ENCODE measurements at places on chromosomes 4 and X.

DNA sequence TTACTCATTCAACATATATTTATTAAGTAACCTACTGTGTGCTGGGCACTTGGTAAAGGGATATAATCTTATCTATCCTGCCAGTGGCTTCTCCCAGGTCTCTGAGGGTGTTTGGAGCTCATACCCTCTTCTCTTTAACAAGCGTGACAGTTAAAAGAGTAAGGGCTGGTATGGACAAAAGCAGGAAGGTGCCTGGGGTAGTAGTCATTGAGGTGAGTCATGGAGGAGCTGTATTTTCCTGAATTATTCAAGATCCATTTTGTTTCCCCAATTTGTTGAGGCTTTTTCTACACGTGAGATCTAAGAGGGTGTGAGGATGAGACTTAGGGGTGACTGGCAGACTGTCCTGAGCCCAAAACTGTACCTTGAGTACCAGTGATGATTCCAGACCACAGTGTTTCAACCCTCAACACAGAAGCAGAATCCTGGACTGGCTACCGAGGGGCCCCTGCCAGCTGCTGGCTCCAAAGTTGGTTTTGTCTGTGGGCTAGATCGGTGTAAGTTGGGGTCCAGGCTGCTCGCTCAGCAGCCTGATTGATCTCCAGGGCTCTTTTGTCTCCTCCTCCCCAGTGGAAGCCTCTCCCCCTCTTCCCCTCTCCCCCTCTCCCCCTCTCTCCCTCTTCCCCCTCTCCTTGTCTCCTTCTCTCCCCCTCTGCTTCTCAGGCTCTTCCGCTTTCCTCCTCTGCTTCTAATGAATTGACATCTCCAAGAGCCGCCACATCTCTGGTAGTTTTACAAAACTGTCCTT lies at the start of gene DRP2:
Gene DRP2 (plus strand): TSS at position 671 of the 748 bp plus-strand sequence. CDS start 11,862 bp downstream, outside the sequence.
- peak; percentile 20 for DNase-seq

DNA sequence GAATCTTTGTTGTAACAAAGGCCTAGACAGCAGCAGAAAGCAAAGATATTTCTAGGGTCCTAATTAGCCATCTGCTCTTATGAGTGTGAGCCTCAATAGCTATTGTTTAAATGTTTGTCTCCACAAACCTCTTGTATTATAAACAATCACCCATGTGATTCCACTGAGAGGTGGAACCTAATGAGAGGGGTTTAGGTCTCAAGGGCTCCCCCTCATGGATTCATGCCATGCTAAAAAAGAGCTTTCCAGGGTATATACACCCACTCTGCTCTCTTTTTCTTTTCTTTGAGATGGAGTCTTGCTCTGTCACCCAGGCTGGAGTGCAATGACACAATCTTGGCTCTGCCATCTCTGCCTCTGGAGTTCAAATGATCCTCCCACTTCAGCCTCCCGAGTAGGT lies 42.1 kb downstream of the TRIM61 start:
- DNase-seq = peak; percentile 44

- DNase-seq = no peak
Measured at GRCh38 chrX:24789047-24789446, 95.3 kb downstream of the POLA1 start.

- no peak for DNase-seq
Measured at GRCh38 chr4:77007358-77008230, 58.0 kb downstream of the SEPTIN11 start.

DNA sequence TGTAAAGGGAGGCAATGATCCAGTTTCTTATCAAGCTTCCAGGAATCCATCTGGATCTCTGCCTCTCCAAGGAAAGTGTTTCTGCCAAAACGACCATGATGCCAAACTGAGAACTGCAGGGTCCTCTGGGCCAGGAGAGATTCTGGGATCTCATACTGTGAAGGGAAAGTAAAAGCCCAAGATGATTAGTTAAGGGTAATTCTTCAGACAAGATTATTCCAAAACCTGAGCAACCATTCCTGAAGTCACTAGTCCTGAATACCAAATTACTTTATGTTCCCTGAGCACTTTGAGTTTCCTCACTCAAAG lies 42.0 kb downstream of the SRPX2 start:
- DNase-seq = no peak

- DNase-seq = peak; percentile 55
Measured at GRCh38 chr4:1759170-1759817, 33.8 kb upstream of the FGFR3 start.

GRCh38 chr4:1377606-1378261 lies 28.5 kb downstream of the NKX1-1 start:
- DNase-seq = no peak

GRCh38 chrX:7574325-7574724 lies 268.6 kb upstream of the VCX start:
- DNase-seq = peak; percentile 57

DNA sequence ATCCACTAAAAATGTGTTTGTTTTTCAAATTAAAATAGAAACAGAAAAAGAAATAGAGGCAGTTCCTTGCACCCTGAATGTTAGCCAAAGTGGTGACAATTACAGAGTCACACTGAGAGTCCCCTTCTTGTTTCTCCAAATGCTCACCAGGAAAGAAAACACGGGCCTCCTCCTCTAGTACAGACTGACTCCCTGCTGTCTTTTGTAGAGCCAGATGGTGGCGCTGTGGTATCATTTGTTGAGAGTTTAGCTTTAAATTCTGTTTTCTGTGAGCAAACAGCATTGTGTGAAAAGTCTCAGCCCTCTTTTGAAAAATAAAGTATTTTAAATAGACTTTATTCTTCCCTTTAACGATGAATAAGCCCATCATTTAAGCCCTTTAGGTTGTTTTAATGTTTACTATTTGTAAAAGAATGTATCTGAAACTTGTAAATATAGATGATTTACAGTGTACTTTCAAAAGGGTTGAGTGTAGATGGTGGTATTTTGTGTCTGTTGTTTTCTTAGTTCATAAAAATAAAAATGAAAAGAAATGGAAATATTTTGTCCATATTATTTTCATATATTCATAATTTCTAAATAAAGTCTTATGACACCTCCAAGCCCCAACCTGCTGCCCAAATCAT lies 36.9 kb upstream of the ATOH1 start:
- DNase-seq = peak; percentile 83

- DNase-seq = no peak
Measured at GRCh38 chr4:39565878-39566600, 38.8 kb upstream of the UGDH start.

- peak; percentile 75 for DNase-seq
Measured at GRCh38 chrX:15350329-15350996, 15.1 kb upstream of the PIGA start.

GRCh38 chrX:7904562-7904961 lies 22.7 kb downstream of the PNPLA4 start:
- DNase-seq = no peak

All from neural progenitor cell (in vitro differentiated cells).